Fibroblast of lung (primary cell): ENCODE measurements at places on chromosomes 11 and 22. TPM values are rescaled to one million over a fixed set of nuclear protein-coding genes. Genes with fewer than 3 reads are reported as not detected.

APOA4 gene
- not detected in 2 replicates for total RNA-seq

BCO2 gene
- 1.0 and 2.1 TPM in 2 replicates for total RNA-seq

DNA sequence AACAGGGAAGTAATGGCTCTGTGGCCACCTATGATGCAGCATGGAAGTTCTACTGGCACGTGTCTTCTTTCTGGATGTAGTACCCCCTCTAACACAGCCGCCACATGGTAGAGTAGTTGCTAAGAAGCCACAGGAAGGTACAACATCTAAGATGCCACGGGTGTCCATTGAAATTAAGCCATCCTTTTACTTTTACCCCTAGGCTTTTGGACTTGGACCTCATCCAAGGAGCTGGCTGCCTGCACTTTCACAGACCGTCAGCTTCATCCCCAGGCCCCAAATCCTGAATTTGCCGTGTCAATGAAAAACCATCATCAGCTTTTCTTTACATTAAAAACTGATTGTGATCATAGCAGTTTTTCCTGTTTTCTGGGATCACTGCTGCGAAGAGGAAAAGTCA lies 102.4 kb downstream of the RPL27A start:
- DNase-seq: no peak

GRCh38 chr11:133081020-133081419 lies 451.3 kb downstream of the OPCML start:
- no peak for DNase-seq

DNA sequence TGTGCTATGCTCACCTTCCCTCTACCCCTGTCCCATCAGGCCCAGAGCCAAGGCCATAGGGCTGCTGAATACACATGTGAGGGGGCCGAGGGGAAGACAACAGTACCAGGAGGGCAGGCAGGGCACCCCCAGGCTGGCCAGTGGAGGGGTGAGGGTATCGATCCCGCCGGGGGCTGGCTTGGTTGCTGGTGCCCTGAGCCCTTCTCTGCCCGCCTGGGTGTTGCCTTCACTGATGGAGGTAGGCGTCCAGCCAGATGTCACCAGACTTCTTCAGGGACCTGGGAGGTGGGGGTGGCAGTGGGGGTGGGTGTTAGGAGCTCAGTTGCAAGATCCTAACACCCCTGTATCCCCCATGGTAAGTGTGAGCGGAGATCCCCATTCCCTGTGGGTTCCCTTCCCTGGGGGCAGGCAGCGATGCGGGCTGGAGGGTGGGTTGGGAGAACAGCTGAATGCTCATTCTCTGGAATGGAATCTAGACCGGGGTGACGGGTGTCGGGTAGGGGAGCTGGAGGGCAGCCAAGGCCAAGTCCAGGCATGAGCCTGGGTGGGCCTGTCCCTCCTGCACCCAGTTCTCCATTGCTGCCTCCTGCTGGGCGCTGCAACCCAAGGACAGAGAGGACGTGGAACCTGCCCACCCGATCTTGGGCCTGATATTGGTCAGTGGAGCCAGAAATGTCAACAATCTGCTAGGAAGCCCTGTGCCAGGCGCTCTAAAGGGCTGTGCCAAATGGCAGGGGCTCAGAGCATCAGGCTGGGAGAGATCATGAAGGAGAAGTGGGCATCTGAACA lies 17.6 kb downstream of the FADS3 start:
- no peak for DNase-seq

HEPHL1 gene
- total RNA-seq: not detected in 2 replicates

POU2AF3 gene
- 0.17 and 0.26 TPM in 2 replicates for total RNA-seq

APLNR gene
- total RNA-seq: not detected in 2 replicates

TRPM5 gene
- total RNA-seq: not detected in 2 replicates

- DNase-seq: no peak
Observed at GRCh38 chr11:96109331-96110030, 185.6 kb upstream of the MTMR2 start.

DNA sequence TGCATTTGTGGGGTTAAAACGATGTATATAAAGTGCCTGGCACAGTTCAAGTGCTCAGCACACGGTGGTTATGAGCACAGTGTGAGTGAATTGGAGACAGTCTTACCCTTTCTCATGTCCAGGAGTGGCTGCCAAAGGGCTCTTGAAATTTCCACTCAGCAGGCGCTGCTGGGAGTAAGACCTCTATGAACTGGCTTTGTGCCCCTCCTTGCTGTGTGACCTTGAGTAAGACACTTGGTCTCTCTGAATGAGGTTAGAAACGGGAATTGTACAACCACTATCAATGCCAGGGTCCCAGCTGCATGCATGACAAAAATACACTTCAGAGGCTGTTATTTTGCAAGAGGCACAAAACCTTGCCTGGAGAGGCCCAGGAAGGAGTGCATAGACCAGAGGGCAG lies 86.6 kb downstream of the TSPAN18 start:
- DNase-seq: no peak

FJX1 gene
- total RNA-seq: 8.7 and 10.4 TPM in 2 replicates

- no peak for DNase-seq
Observed at GRCh38 chr22:23424031-23424430, 156.1 kb downstream of the IGLL1 start.

- DNase-seq: no peak
Observed at GRCh38 chr11:64529559-64530520, 61.2 kb upstream of the SLC22A12 start.

HPX gene
- total RNA-seq: 0.26 and 0.83 TPM in 2 replicates

DNA sequence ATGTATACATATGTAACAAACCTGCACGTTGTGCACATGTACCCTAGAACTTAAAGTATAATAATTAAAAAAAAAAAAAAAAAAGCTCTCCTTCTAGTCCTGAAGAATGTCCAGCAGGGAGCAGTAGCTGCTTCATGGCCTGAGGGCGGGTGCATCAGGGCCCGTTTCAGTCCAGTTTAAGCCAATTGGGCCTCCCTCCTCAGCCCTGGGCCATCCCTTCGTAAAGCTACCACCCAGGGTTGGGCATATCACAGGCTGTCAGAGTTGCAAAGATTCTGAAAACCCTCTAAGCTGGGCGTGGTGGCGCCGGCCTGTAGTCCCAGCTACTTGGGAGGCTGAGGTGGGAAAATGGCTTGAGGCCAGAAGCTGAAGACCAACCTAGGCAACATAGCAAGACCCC lies 5.4 kb downstream of the TMPRSS13 start:
- DNase-seq: no peak

DDI1 gene
- total RNA-seq: not detected in 2 replicates

DNA sequence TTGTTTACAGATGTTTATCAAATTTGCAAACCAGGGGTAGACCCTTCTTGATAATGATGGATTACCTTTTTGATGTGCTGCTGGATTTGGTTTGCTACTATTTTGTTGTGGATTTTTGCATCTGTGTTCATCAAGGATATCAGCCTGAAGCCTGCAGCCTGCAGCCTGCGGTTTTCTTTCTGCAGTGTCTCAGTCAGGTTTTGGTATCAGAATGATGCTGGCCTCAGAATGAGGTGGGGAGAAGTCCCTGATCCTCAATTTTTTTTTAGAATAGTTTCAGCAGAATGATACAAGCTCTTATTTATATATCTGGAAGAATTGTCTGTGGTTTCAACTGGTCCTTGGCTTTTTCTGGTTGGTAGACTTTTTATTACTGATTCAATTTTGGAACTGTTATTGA lies 19.7 kb upstream of the RAB38 start:
- DNase-seq: no peak

DNA sequence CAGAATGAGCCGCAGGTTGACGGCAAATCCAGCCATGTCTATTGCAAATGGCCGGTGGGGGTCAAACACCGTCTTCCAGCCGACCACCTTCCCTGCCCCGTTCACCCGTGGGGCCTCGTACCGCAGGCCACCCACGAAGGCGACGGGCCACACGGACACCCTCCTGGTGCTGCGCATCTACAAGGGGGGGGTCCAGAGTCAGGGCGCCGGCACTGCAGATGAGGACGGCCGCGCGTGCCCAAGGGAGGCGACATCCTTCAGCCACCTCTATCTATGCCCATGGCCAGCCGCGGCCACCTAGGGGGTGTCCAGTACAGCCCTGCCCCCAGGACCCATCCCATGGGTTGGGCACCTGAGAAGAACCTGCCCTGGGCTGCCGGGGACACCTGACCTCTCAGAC lies 29.2 kb downstream of the B3GAT1 start:
- no peak for DNase-seq

- peak; percentile 18 for DNase-seq
Observed at GRCh38 chr11:97290464-97291041, 900.7 kb downstream of the JRKL start.

CTSW gene
- total RNA-seq: not detected in 2 replicates

DNA sequence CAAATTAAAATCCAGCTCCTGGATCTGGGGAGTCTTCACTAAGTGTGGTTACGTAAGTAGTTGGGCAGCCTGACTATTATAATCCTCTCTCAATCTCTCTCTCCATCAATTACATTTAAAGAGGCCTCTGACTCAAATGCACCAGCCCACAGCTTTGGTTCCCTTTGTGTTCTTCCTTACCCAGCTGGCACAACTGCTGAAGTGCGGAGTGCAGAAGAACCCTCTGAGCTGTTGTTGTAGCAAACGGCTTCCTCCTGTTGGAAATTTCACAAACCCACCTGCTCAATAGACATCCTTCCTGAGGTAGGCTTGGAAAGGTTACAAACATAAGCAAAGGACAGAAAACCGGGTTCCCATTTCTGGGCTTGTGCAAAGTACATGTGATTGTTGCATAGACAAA lies 17.0 kb upstream of the SORL1 start:
- no peak for DNase-seq
